ENCODE measurements at places on chromosomes 1 and 21. TPM values are rescaled to one million over a fixed set of nuclear protein-coding genes. Genes with fewer than 3 reads are reported as not detected.

DNA sequence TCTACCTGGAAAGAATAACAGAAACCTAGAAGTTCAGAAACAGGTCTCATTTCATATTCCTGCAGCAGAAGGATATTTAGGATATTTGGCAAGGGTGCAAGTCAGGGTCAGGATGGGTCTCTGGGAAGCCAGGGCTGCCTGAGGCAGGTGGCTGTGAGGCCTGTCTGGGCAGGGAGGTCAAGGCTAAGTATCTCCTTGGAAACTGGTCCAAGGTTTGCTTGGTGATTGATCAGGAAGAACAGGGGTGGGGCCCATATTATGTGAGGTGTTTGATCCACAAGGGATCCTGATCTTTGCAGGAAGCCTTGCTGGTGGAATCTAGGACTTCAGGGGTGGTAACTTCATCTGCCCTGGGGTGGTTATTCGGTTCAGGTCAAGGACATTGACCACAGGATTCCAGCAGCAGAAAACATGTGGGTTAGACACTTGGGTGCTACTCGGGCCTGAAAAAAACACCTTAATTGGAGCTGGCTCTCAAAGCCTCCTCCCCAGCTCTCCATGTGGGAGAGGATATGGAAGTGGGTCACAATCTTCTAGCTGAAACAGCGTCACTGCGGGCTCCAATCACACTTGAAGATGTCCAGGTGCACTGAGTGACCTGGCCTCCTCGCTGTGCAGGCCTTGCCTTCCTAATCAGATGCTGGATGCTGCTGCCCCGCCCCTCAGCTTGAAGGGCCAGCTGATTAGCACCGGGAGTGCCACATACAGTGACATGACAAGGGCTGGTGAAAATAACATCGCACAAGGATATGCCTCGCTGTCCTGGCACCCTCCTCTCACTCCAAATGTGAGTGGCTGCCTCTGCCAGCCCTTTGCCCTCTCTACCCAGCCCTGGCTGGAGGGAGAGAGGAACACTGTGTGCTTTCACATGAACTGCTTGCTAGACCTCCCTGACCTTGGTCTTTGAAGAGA lies 8.7 kb downstream of the CTNNBIP1 start:
- H3K4me3 ChIP-seq, result no peak overlapping the region
- DNase-seq, result no peak
- no peaks in the 10 kb centered on the region for H3K36me3 ChIP-seq
- no peaks in the 10 kb centered on the region for H3K27me3 ChIP-seq
- peaks cover 24% of the 10 kb centered on the region for H3K4me1 ChIP-seq

- H3K4me1 ChIP-seq, result peaks cover 23% of the 10 kb centered on the region
- peaks cover 4% of the 10 kb centered on the region for H3K36me3 ChIP-seq
- no peak overlapping the region for H3K4me3 ChIP-seq
Observed at GRCh38 chr1:222781251-222781650, 33.6 kb upstream of the DISP1 start.

DNA sequence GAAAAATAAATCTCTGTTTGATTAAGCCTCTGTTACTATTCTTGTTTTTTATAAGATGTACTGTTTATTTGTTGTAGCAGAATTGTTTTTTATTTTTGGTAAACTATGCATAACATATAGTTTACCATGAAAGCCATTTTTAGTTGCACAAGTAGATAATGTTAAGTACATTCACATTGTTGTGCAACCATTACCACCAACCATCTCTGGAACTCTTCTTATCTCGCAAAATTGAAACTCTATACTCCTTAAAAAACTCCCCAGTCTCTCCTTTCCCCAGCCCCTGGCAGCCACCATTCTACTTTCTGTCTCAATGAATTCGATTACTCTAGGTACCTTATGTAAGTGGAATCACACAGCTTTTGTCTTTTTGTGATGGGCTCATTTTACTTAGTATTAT lies 27.4 kb upstream of the UHMK1 start:
- no peaks in the 10 kb centered on the region for H3K36me3 ChIP-seq
- H3K27me3 ChIP-seq, result no peaks in the 10 kb centered on the region
- no peaks in the 10 kb centered on the region for H3K4me1 ChIP-seq
- H3K4me3 ChIP-seq, result no peak overlapping the region
- no peak overlapping the region for H3K27ac ChIP-seq

DNA sequence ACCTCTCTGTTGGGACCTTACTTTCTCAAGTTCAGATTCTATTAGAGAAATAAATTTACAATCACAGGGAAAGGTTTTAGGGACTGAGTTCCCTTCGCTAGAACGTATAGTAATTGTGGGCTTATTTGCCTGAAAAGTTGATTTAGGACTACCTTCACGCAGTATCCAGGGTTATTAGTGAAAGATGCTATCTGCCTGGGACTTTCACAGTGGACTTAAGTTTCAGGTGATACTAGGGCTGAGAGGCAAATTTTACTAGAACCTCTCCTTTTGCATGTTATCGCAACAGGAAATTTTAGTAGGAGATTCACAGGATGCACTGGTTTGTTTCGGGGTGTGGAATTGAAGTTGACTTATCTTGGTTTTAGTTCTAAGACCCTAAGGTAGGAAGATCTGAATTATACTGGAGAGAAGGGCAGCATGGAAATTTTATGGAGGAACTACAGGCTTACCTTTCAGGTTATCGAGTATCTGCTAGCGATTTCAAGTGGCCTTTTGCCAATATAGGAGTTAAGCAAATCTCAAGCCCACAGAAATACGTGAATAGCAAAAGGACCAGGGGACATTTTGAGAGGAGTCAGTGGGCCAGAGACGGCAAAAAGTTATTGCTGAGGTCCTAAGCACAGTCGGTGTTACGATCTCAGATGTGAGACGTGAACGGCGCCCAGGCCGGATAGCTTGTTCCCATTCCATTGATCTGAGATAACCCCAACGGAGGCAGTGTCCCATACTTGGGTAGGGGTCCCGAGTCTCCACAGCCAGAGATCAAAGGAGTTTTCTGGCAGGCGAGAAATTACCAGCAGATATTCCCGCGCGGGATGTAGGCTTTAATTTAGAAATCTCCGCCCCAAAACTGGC lies 723 bp upstream of the GNAI3 start:
- H3K27me3 ChIP-seq, result no peaks in the 10 kb centered on the region
- no peaks in the 10 kb centered on the region for H3K36me3 ChIP-seq
- H3K4me1 ChIP-seq, result peaks cover 14% of the 10 kb centered on the region
- peak overlapping the region; percentile 52 for H3K27ac ChIP-seq

FHAD1 gene
- 2.3 TPM for total RNA-seq

GRCh38 chr21:42463861-42464515 lies 32.0 kb downstream of the RSPH1 start:
- DNase-seq, result no peak
- no peaks in the 10 kb centered on the region for H3K27me3 ChIP-seq
- no peaks in the 10 kb centered on the region for H3K36me3 ChIP-seq
- H3K4me3 ChIP-seq, result no peak overlapping the region
- H3K27ac ChIP-seq, result no peak overlapping the region

Data from SJCRH30 (cell line).